HS-5 (cell line): ENCODE measurements at places on chromosomes 4 and X.

DNA sequence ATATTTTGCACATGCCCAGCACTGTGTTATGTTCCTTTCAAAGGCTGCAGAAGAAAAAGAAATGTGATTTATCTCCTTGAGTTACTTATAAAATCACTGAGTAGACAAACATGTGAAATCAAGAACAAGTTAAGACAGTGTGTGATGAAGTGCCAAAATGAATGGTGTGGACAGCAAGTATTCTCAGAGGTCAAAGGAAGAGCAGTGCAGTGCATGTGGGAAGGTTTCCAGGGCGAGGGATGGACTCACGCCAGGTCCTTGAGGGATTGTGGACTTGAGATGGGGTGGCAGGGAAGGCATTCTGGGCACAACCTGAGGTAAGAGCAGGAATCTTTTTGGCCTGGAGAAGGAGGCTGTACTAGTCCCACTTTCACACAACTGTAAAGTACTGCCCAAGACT lies 115.5 kb downstream of the FNIP2 start:
- no peak for DNase-seq

- no peak for DNase-seq
These were observed 8.2 kb upstream of the FAT4 start for GRCh38 chr4:125306533-125306932.

GRCh38 chrX:149527705-149528104 lies 13.1 kb upstream of the EOLA1 start:
- no peak for DNase-seq

- DNase-seq: no peak
These were observed 1099.5 kb upstream of the INTU start for GRCh38 chr4:126533146-126533805.

- DNase-seq: no peak
These were observed 366.7 kb downstream of the PCDH7 start for GRCh38 chr4:31086756-31087330.

- no peak for DNase-seq
These were observed 48.6 kb downstream of the CDS1 start for GRCh38 chr4:84631573-84631972.

- DNase-seq: peak; percentile 18
These were observed 372.9 kb upstream of the TENM3 start for GRCh38 chr4:181870326-181870725.

- DNase-seq: peak; percentile 95
These were observed 35.2 kb downstream of the SEPTIN11 start for GRCh38 chr4:76984788-76985211.

GRCh38 chrX:154539077-154539476 lies 7.6 kb downstream of the G6PD start:
- DNase-seq: no peak
